ENCODE measurements at places on chromosomes 11 and 22.

GRCh38 chr22:38862375-38863329, 9.4 kb downstream of the CBX6 start:
- DNase-seq = no peak

DNA sequence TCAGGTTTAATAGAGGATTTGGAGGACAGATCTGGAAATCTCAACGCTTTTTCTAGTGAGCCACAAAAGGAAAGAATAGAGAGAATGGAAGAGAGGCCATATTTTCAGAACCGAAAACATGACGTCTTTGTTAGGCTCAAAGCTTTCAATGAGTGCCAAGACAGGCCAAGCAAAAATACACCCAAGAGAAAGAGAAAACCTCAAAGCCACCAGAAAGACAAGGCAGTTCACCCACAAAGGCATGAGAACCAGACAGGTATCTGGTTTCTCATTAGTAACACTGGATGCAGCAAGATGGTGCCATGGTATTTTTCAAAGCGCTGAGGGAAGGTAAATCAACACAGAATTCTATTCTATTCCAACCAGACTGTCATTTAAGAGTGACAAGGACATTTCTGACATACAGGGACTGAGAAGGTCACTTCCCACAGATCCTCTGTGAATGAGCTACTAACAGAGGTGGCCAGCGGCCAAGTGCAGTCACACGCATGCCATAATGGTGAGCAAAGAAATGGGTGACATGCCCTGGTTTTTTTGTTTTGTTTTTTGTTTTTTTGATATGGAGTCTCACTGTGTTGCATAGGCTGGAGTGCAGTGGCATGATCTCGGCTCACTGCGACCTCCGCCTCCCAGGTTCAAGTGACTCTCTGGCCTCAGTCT, 41.9 kb downstream of the TOLLIP start:
- DNase-seq = peak; percentile 55

DNA sequence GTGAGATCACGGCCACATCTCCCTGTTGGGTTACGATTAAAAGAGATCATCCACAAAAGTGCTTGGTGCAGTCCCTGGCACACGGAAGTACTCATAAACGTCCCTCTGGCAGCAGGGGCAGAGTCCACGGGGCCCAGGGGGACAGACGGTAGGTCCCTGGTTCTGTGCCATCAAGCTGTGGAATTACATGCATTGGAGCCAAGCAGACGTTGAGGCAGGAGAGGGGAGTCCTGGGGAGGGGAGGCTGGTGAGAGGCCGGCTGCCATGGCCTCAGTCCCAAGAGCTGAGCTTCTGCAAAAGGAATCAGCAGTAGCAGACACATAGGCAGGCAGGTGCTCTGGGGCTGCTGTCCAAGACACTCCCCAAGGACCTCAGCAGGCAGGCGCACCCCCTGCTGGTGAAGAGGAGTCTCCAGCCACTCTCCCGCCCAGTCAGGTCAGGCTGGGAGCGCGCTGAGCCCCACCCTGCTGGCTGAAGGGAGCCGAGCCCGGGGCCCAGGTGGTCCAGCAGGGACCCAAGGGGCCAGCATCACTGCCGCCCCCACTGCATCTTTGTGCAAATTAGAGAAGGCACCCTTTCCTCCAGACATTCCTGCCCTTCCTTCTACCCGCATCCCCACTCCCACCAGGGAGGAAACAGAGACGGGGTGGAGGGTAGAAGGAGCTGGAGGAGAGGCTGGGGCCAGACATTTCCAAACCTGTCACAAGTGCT, 7.6 kb upstream of the KCTD17 start:
- peak; percentile 91 for DNase-seq

GRCh38 chr22:37549704-37550059, 10.6 kb upstream of the CDC42EP1 start:
- DNase-seq = peak; percentile 93

DNA sequence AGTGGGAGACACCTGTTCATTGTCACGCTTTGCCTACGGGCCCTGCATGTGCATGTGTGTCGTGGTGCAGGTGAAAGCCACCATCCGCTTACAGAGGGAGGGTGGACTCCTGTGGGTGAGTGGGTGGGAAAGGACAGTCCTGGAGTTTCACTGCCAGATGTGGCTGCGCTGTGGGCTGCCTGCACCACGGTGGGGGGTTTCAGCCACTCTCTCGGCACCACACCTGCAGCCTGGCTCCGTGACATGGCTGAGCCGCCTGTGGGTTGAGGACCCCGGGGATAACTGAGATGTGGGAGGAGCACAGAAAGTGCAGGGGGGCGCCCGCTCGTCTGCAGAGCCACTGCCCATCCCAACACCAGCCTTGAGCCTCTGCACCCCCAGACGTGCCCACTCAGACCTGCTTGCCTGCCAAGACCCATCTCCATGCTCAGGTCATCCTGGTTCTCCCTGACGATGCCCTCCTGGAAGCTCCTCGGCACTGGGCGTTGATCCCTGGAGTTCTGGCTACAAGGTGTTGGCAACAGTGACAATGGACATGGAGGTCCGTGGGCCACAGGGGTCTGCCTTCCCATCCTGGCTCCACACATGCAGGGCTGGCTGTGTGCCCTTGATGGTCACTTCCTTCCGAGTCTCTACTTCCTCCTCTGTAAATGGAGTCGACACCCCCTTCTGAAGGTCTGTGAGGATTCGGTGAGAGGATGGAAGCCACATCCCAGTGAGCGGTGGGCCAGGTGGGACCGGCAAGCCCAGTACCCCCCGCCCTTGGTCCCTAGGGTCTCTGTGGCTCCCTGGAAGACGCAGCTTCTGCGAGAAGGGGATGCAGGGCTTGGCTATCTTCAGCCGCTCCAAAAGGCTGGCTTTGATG, 1007.0 kb downstream of the BRD1 start:
- DNase-seq = no peak

DNA sequence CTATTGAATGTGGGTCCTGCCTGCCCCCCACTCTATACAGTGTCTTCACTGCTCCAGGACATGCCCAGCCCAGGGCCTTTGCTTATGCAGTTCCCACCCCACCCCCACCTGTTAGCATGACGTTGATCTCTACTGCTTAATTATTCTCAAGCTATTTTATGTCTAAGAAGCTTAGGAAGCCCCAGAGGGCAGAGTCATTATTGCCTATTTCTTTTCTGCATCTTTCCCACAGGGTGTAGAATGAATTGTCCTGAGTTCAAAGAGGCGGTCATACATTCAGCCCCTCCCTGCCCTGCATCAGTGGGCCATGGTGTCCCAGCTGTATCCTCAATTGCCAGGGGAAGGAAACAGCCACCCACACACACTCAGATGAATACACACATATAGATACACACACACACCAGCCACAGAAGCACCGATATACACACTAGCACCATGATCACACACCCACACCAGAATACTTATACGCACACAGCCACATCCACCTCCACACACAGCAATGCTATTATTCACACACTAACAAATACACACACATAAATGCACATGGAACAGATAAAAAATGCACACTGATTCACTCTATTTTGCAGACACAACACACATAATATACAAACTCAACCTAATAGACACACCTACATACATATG, 1.5 kb downstream of the PDE2A start:
- DNase-seq = no peak

DNA sequence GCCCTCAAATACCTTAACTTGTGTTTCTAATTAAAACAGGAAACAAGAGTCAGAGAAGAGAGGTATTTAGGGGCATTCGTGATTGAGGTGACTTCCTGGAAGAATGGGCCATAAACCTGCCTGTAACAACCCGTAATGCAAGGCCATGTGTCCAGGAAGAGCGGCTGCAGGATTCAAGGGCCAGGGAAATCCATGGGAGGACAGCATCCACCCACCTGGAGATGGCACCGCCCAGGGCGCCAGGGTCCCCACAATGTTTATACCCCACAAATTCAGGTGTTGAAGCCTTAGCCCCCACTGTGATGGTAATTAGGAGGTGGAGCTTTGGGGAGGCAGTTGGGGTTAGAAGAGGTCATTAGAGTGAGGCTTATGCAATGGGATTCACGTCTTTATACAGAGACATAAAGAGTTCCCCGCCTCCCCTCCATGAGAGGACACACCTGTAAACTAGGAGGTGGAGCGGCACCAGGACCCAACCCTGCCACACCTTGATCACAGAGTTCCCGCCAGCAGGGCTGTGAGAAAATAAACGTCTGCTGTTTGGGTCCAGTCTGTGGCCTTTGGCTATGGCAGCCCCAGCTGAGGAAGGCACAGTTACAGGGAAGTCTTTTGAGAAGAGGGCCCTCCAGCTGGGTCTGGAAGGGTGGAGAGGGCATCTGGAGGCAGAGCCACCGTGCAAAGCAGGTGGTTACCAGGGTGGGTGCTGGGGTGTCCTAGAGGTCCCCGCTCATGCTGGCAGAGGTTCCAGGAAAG, 1394.3 kb downstream of the TBC1D22A start:
- DNase-seq = no peak

GRCh38 chr11:67247946-67248550, 18.2 kb upstream of the GRK2 start:
- DNase-seq = no peak

- no peak for DNase-seq
Observed at GRCh38 chr22:37493979-37494378, 7.8 kb upstream of the MFNG start.

GRCh38 chr11:127182586-127183203, 182.1 kb upstream of the KIRREL3 start:
- no peak for DNase-seq

GRCh38 chr11:130402570-130402969, 25.8 kb downstream of the ADAMTS8 start:
- DNase-seq = no peak

DNA sequence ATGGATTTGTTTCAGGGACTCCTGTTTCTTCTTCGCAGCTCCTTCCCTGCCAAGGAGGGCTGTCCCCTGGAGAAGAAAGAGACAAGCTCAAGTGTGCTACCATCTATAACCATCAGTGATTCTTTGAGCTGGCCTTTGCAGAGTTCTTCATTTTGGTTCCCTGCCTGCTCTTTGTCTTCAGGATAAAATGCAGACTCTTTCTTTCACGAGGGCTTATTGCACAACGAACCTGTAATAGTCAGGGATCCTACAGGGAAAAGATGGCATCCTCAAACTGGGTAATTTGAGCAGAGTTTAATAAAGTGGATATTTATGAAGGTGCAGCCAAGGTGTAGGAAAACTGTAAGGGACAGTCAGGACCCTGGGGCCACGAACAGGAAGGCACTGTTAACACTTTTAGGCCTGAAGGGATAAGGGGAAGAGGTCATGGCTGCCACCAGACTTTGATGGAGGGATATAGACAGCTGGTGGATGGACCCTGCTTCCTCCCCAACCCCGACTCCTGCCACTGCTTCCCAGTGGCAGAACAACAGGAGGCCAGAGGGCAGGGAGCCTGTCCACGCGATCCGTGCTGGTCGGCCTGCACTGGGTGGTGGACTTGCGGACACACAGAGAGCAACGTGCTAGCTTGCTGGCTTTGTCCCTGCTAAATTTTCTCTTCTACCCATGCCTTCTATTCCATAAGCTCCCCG, 767.0 kb downstream of the NTM start:
- DNase-seq = no peak

DNA sequence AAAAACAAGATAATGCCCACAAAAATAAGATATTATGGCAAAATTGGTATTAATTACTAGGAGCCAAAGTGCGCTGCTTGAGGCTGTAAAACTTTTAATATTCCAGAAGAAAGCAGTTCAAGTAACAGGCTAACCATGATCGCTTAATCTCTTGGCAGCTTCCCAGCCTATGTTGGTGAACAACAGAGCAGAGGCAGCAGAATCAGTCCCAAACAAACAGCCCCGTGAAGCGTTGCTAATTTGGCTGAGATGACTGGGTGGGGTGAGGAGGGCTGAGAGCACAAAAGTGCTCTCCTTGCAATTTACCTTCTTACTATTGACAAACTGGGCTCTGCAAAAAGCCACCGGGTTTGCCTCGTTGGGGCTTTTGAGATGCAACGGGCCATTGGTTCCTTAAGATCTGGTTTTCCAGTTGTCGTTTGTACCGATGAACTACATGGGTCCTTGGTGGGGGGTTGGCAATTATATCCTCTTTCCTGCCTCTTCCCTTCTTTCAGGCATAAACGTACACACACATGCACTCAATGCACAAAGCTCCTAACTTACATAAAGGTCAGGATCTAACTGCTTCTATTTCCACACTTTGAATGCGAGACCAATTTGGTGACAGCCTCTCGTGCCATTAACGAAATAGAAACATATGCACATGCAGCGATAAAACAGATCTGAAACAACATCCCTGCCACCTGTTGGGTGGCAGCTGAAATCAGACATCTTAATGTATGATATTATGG, 407.6 kb upstream of the CADM1 start:
- DNase-seq = no peak

- peak; percentile 8 for DNase-seq
Observed at GRCh38 chr11:70244698-70245097, 25.8 kb upstream of the PPFIA1 start.

- no peak for DNase-seq
Observed at GRCh38 chr11:33685082-33685481, 15.5 kb downstream of the C11orf91 start.

GRCh38 chr11:72405009-72405408, 29.3 kb downstream of the CLPB start:
- peak; percentile 49 for DNase-seq

- DNase-seq = no peak
Observed at GRCh38 chr11:12017865-12018453, 9.5 kb upstream of the DKK3 start.

GRCh38 chr22:45670981-45671782, 452 bp upstream of the ATXN10 start:
- DNase-seq = no peak

DNA sequence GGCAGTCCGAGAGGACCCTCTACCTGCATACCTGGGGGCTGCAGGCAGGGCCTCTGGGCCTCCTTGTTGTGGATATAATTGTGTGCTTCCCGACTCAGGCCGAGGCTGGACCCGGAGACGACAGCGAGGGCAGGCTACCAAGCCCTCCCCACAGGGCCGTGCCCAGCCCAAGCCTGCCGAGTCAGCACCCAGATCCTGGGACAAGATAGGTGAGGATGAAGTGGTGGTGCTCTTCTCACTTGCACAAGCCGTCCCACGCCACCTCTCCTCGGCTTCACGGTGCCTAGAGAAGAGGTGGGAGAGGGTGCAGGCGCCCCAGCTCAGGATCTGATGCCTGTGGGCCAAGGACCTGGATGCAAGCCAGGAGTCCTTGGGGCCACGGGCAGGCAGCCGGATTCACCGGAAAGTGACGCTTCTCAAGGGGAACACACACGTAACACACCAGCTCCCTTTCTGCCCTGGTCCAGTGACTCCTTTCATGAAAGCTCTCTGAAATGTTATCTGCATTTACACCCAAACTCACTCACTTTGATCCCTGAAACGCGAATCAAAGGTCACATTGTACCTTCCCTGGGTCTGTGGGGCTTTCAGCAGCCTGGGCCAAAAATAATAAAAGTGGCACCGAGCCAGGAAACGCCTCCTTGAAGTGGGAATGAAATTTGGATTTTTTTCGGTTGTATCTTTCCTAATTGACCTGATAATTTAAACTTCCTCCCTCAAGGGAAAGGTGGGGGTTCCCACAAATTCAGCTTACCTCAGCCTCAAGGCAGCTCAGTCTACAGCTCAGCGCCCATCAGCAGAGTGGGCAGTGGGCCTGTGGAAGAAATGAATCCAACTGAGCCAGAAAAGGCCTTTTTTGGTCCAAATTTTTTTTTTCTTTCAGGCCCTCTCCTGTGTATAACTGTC, 1.1 kb upstream of the GNB1L start:
- peak; percentile 75 for DNase-seq

GRCh38 chr11:65427691-65428577, 5.3 kb downstream of the NEAT1 start:
- peak; percentile 64 for DNase-seq

- no peak for DNase-seq
Observed at GRCh38 chr11:15913261-15913660, 443.1 kb downstream of the SOX6 start.

Measured in body of pancreas (tissue), 4 donors.